Naive thymus-derived CD8-positive, alpha-beta T cell (primary cell): ENCODE measurements at places on chromosomes 1 and 21. TPM values are rescaled to one million over a fixed set of nuclear protein-coding genes. Genes with fewer than 3 reads are reported as not detected.

Gene DHX9
- 244 TPM for total RNA-seq

Gene MRPS21
- 76.0 TPM for total RNA-seq

Gene LRRC71
- total RNA-seq: not detected

Gene AMY1B
- not detected for total RNA-seq

Gene MNDA
- 0.74 TPM for total RNA-seq

Gene FMO1
- total RNA-seq: not detected

Gene LCE2B
- not detected for total RNA-seq
